ENCODE measurements at places on chromosomes 13 and 19.

- DNase-seq = no peak
These were observed 9.6 kb downstream of the HIPK4 start for GRCh38 chr19:40380199-40381037.

- peak; percentile 58 for DNase-seq
These were observed at the start of gene PLA2G4C for GRCh38 chr19:48110350-48110966. TSS of gene PLA2G4C (minus strand) at chr19:48110817. CDS start at chr19:48106529, 4,288 bp downstream.

DNA sequence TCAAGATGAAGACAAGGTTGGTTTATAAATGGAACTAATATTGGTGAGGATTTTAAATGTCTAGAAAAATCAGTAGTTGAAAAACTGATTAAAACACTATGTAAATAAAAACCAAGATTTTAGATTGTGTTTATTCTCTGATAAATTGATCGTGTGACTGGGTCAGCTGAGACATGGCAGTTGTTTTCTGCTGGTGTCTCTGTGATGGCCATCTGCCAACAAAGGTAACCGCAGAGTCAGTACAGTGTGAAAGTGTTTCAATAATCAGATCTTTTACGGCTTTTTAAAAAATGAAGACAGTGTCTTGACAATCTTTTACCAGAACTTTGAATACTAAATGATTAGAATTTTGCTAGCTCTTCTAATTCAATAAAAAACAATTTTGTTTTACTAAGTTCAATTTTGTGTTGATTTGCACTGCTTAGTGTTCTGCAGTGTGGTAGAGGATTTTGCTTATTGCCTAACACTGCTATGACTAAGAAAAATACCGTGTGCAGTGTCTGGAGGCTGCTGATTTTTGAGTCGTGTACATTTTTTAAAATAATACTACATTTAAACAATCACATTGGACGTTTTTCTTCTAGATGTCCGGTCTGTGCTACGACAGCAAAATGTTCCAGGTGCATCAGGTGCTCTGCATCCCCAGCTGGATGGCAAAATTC lies 32.7 kb upstream of the GPR183 start:
- no peak for DNase-seq

- no peak for DNase-seq
These were observed 1124.9 kb downstream of the DIAPH3 start for GRCh38 chr13:59038824-59039223.

DNA sequence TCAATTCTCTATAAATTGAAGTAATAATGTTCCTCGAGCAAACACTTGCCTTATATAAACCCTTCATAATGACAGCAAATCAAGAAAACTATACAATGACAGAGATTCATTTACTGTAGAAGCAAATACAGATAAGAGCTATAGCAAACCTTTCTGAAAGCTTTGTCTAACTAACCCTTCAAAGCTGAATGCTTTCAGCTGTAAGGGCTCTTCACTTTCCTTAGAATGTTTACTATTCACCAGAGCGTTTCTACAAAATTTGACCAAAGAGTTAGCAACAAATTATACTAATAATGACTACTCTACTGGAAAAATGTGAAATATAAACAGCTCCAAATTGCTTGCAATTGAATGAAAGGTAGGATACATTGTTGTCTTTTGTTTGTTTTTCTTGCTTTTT lies 218.1 kb downstream of the SLITRK5 start:
- DNase-seq = no peak

DNA sequence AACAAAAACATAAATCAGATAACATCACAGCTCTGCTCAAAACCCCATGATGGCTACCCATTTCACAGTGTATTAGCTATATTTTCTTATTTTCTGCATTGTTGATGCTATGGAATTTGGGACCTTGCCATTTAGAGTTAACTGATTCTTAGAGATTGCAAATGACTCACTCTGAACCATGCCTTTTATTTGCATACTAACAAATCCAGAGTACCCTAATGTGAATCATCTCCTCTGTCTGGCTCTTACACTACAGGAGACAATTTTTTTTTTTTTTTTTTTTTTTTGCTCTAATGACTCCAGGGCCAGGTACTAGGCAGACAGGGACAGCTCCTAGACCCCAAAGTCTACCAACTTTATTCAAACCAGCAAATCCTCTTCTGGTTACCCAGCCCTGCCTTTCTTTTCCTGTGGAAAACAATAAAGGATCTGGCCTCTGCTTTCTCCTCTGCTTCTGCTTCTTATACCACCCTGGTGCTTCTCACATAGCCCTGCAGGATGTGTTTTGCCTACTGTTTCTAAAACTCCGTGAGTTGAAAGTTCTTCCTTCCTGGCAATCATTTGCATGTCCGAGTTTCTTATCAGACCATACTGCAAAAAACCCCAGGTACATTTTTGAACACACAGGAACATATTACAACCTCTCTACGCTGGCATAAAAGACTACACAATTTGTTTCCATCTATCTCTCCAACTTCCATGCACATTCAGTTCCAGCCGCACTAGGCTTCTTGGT lies 10.6 kb upstream of the ZNF460 start:
- no peak for DNase-seq

DNA sequence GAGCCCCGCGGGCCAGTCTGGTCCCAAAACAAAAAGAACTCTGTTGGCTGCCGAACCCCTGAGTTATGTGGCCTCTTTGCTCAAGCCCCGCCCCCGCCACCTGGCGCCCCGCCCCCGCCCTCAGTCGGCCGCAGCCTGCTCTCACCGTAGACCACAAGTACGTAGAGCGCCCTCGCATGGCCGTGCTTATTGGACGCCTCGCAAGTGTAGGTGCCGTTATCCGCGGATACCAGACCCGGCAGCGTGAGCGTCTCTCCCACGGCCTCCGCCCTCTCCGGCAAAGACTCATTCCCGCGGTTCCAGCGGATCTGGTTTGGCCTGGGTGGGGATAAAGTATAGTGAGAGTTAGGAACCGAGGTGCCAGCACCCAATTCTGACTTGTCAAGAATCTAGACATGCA lies 5.5 kb upstream of the ZNF428 start:
- DNase-seq = no peak

DNA sequence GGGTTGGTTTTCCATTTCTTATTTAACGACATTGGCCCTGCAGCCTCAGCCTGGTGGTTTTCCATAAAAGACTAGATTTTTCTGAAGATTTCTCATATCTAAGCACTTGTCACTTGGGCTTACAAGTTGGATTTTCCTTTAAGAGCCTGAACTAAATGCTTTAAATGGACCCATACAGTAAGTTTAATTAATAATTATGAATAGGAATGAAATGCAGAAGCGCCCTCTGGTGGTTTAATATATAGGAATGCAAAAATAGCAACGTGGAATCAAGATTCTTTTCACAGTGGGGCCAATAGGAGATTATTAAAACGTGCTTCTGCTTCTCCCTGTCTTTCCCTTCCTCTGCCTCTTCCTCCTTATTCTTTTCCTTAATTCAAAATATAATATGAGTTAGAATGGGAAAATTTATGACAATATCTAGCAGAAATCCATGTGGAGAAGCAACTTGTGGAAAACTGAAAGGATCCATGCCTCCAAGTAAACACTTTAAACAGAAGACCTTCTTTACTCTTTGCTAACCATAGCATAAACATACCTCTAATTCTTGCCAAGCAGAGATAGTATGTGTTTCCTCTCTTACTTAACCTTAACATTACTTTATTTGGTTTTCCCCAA lies 324.0 kb downstream of the GPC5 start:
- no peak for DNase-seq
